Pulmonary artery endothelial cell (primary cell): ENCODE measurements at places on chromosomes 5 and 9. TPM values are rescaled to one million over a fixed set of nuclear protein-coding genes. Genes with fewer than 3 reads are reported as not detected.

The SREK1 gene
- 57.9 and 82.9 TPM in 2 replicates for total RNA-seq

- no peak for DNase-seq
Measured at GRCh38 chr5:90793183-90793582, 234.6 kb downstream of the ADGRV1 start.

GRCh38 chr9:16145196-16145950 lies 592.5 kb downstream of the CCDC171 start:
- DNase-seq = no peak

DNA sequence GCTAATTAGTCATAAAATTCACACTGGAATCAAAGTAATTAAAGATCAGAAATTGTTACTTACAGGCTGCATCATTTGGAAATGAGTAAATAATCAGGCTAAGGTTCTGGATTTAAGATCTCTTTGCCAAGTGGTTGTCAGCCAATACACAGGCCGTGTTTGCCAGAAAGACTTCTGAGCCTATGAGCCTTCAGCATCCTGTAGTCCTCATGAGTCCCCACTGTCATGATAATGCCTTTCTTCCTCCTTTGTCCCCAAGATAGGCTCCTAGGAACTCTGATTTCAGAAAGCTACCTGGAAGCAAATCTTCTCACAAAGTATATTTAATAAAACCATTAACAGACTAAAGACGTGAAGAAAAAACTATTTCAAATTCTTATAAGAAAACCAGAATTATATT lies 810.5 kb downstream of the DNAH5 start:
- no peak for DNase-seq

DNA sequence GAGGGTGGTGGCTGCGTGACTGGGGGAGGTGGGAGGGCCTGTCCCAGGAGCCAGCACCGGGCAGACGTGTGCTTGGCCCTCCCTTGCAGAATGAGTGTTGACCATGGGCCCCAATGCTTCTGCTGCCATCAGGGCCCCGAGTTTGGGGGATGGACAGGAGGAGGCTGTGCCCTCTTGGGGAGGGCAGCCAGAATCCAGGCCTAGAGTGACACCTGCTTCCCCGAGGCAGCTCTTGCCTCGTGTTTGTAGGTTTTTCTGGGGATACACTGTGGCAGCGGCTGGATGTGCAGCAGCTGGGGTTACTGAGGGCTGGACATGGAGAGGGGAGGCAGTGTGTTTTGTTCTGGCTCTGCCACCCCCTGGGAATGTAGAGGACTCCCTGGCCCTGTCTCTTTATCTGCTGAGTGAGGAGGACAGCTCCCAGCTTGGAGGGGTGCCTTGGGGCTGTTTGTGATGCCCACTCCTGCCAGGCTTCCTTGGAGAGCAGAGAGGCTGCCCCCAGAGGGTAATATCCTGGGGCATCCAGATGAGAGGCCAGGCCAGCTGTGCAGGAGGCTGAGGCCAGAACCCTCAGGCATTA lies 22.7 kb downstream of the WNK2 start:
- no peak for DNase-seq
